Skeletal muscle tissue (tissue), 5 donors: ENCODE measurements at places on chromosomes 1 and 21. TPM values are rescaled to one million over a fixed set of nuclear protein-coding genes. Genes with fewer than 3 reads are reported as not detected.

OXCT2 gene
- total RNA-seq = not detected

FHL3 gene
- 58.5 TPM for total RNA-seq

SYT14 gene
- total RNA-seq = under 0.01 TPM

UBL4B gene
- total RNA-seq = not detected

SEC22B gene
- total RNA-seq = 26.6 TPM

S100A2 gene
- total RNA-seq = not detected

TEDDM1 gene
- not detected for total RNA-seq

IL10 gene
- 1.6 TPM for total RNA-seq

SPRR2F gene
- total RNA-seq = not detected
